ENCODE measurements at places on chromosomes 7 and 10.

DNA sequence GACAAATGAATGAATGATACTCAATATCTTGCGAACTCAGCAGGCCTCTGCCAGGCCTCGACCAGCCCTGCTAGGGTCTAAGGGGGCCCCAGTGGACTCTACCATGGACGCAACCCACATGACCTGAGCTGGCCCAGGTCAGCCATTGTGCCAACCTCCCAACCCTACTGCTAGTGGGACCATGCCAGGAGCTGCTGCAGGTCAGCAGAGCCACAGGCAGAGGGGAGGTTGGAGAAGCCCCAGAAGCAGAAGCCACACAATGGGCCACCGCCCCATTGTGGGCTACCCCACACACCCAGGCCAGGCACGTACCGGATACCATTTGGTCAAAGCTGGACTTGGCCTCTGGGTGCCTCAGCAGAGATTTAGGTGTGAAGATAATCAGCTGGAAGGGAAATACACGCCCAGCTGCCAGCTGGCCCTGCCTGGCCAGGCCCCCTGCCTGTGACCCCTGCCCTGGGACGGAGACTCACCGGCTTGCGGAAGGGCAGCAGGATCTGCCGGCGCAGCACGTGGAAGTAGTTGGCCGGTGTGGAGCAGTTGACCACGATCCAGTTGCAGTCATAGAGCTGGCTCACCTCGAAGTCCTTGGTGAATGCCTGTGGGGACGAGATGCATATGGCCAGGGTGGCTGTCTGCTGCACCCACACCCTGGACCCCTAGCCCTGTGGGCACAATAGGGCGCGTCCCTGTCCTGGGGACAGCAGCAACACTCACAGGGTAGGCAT is 24.5 kb downstream of the OGDHL start:
- DNase-seq = peak; percentile 51

DNA sequence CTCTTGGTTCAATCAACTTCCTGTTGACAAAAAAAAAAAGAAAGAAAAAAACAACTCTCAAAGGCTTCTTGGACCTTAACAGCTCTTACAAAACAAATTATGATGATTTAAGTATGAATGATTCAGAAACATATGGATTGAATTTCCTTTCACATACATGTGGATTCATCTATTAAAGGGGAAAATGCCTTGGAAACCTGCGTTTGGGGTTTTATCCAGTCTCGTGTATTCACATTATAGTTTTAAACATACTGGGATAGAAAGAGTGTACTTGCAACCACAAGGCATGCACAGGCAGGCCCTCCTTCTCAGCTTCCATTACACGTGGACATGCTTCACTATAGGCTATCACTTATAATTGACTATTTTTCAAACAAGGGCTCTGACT is 286.7 kb downstream of the INHBA start:
- no peak for DNase-seq

GRCh38 chr10:53088961-53089360 is 316.4 kb upstream of the MBL2 start:
- DNase-seq = no peak

DNA sequence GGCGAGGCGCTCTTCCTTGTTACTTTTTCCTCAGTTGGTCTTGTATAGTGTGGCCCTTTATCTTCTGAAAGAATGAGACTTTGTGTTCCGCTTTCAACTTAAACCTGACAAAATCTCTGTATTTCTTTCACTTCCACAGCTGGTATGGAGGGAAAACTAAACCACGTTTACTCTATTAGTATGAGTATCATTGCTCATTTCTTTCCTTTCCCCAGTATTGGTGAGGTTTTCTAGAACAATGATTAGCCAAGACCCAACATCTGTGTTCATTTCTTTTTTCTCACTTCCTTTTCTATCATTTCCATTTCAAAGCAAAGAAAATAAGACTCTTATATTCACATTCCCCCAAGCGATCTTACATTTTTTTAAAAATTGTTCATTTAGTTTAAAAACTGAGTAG is 165.3 kb downstream of the PAXIP1 start:
- DNase-seq = no peak

DNA sequence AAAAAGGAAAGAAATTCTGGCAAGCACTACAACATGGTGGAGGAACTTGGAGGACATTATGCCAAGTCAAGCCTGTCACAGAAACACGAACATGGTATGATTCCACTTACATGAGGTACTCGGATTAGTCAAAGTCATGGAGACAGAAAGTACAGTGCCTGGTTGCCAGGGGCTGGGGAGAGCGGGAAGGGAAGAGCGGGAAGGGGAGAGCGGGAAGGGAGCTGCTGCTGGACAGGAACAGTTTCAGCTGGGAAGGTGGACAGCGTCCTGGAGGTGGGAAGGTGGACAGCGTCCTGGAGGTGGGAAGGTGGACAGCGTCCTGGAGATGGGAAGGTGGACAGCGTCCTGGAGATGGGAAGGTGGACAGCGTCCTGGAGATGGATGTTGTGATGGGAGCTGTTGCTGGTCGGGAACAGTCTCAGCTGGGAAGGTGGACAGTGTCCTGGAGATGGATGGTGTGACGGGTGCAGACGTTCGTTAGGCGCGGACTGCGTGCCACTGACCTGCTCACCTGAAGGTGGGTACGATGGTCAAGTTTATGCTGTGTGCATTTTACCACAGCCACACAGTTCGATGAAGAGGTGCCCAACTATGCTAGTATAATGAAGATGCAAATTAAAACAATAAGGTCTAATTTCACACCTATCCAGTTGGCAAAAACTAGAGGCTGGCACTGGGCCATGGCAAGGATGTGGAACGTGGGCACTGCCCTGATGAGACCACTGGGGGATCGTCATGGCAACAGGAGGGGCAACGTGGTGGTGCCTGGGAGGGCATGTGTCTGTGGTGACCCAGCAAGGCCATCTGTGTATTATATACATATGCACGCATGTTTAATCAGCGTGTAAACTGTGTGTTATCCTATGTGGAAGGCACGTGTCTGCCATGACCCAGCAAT is 103.8 kb downstream of the NKX6-2 start:
- DNase-seq = peak; percentile 53

Data from upper lobe of right lung (tissue), 1 donor.